Inflammatory macrophage treated with lipopolysaccharide for 1 hour (primary cell): ENCODE measurements at places on chromosomes 7 and 10.

DNA sequence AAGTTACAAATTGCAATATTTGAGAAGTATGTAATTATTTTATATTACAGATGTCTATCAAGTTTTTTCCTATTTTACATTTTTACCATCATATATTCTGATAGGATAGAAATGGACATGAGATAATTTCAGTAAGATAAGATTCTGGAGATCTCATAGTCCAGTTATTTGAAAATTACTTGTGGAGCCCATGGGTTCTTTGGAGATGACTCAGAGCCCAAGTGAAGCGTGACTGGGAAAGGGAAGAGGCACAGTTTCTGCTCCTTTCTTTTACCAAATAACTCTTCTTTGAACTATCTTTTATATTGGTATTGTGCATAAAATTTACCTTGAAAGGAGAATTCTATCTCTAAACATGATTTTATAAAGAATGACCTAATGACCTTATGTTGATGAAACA is 2.4 kb downstream of the CD36 start:
- DNase-seq = peak; percentile 43

GRCh38 chr7:157309988-157310668 is 26.7 kb upstream of the DNAJB6 start:
- DNase-seq = no peak

DNA sequence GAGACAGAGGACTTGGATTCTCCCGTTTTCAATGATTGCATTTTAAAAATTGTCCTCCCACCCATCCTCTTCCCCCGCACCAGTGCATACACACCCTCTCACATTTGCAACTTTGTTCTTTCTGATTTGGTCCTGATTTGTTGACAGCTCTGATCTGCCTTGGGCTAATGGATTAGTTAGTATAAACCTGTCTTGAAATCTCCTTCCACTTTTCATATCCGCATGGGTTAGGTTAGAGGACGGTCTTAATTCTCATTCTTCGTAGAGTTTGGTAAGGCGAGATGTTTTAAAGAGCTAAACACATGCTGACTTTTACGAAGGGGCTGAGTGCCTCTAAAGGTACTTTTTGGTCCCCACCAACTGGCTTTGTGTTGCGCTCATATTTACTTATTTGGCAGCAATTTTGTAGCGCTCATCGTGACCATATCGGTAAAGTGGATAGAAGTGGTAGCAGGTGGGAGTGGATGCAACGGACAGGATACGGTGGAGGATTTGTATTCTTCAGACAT is 1.1 kb downstream of the AHR start:
- DNase-seq = peak; percentile 57

DNA sequence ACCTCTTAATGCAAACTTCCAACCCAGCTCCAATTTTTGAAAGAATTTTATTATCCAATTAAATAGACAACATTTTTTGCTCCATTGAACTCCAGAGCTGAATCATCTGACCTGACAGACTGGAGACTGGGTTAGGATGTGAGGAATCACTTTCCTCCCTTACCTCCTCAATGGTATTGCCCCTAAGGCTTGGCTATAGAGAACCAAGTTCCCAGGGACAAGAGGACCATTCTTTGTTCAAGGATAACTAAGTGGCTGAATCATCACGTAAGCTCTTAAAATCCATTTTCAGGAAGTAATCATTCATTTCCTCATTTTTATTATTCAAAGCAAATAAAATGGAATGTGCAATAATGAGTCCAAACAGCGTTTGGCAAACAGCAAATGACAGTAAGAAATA is 335.1 kb downstream of the GATA3 start:
- no peak for DNase-seq

- DNase-seq = no peak
Measured at GRCh38 chr7:47330026-47330425, 251.9 kb downstream of the TNS3 start.

DNA sequence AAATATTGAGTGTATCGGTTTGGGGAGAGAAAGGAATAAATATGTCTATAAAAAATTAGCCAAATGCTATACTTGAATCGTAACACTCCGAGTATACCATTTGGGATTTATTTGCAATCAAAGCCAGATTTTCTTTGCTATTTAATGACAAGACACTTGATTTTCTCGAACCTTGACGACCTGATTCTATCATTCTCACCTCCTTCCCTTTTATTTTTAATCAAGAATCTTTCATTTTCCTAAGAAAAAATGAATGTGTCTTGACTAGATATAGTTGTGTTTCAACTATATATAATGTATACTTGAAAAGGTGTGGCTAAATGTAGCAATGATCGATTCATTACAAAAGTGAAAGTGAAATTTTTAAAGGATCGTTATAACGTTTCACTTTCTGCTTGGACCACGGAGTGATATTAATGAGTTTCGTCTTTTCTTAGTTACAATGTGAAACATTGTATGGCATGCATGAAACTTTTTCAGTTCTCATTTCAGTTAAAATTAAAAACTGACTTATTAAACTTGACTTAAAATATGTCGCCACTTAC is 562 bp downstream of the NUB1 start:
- peak; percentile 75 for DNase-seq

DNA sequence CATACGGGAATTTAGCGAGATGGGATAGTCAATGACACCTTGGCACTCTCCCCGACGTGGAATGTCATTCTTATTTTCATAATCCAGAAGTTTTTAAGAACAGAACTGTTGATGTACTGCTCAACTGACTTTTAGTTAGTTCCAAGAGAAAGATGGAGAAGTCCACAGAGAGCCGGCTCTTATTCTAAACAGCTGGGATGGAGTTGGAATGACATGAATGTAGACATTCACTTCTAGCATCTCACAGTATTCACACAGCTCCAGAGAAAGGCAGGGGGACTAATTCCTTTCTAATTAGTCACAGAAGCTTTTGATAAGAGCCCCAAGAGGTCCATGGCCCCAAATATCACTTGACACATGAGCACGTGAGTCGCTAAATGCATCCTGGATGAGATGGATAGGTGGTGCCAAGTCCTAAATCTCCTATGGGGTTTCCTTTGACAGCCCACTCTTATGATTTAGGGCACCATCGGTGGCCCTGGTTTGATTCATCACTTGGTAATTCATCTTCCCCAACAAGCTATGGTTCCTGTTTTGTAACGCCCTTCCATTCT is 420.3 kb upstream of the AUTS2 start:
- no peak for DNase-seq

- DNase-seq = no peak
Measured at GRCh38 chr10:88062385-88062784, 199.0 kb downstream of the PTEN start.

DNA sequence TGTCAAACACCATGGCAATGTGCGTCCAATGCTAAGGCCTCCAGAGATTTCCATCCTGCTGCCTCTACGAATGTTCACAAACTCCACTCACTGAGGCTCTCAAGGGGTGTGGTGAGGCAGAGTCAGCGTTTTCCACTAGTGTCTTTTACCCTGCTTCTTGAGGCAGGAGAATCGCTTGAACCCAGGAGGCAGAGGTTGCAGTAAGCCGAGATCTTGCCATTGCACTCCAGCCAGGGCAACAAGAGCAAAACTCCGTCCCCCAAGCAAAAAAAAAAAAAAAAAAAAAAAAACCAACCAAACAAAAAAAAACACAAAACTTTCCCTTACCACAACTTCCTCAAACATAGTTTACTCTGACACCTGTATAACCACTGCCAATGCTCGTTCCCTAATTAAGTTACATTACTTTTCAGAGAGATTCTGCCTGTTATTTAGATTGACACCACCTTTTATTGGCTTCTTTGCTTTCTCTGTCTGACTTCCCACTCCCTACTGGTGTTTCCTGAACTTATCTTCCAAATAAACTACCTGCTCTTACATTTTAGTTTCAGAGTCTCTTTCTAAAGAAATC is 102.1 kb upstream of the ZNF746 start:
- DNase-seq = no peak

GRCh38 chr7:81140775-81141174 is 221.9 kb upstream of the SEMA3C start:
- DNase-seq = peak; percentile 79

GRCh38 chr7:151829707-151830106 is 47.2 kb downstream of the PRKAG2 start:
- no peak for DNase-seq

DNA sequence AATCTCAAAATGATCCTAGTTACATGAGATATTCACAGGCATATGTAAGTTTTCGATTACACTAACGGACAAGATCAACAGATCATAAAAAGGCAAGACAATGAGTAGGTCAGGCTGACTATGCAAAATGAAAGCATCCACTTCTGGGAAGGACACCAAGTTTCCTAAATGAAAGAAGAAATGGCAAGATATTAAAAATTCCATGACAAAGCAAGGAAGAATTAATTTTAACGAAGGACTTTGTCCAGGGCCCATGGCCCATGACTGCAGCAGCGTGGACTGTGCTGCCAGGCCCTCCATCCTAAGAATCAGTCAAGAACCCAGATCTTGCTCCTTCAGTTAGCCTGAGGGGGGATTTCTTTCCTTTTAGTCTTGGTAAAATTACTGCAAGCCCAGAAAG is 182.4 kb upstream of the FRMD4A start:
- no peak for DNase-seq

- DNase-seq = no peak
Measured at GRCh38 chr10:86900955-86901354, 56.5 kb downstream of the MMRN2 start.

- DNase-seq = no peak
Measured at GRCh38 chr7:24842029-24842428, 84.8 kb upstream of the GSDME start.

DNA sequence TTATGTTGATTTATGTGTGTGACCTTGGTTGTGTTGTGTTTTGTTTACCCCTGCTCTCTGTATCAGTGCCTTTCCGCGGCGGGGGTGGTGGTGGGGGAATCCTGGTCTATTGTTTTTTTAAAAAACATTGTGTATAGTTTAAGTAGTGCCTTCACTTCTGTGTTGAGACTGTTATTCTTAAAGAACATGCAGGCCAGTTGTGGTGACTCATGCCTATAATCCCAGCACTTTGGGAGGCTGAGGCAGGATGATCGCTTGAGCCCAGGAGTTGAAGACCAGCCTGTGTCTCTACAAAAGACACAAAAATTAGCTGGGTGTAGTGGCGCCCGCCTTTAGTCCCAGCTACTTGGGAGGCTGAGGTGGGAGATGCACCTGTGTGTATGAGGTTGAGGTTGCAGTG is 429.0 kb upstream of the LRGUK start:
- no peak for DNase-seq

- no peak for DNase-seq
Measured at GRCh38 chr10:121665809-121666208, 67.6 kb upstream of the FGFR2 start.

DNA sequence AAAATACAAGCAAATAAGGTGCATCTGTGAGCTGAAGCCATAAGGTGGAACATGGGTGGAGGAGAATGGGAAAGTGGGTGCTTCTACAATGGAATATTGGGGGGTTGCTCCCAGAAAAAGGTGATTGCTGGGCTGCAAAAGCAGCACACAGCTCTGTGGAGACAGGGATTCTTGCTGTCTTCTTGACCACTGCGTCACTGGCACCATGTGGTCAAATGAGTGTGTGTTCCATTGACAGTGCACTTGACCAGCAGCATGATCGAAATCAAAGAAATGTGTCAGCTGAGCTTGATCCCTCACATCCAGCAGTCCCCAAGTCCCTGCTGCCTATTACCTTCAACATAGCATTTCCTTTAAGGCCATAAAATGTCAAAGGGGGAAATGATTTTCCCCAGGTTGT is 56.2 kb downstream of the GPR26 start:
- DNase-seq = no peak

DNA sequence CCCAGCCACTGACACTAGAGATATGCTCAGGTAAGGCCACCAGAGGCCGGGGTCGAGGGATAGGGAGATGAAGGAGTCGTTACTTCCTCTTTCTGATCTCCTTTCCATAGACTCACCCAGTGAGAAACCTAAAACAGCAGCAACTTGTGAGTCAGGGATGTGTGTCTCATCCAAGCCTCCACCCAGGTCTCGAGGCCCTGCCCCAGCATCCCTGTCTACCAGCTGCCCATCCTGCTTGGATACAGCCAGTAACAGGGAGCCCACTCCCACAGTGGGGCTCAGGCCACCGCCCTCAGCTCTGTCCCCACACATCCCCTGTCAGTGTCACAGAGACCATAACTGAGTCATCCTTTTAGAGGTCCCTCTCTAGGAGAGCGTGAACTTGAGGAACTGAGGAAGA is 49.6 kb upstream of the CHST15 start:
- DNase-seq = peak; percentile 43
